LHCN-M2 (cell line): ENCODE measurements at places on chromosomes 6 and 20.

DNA sequence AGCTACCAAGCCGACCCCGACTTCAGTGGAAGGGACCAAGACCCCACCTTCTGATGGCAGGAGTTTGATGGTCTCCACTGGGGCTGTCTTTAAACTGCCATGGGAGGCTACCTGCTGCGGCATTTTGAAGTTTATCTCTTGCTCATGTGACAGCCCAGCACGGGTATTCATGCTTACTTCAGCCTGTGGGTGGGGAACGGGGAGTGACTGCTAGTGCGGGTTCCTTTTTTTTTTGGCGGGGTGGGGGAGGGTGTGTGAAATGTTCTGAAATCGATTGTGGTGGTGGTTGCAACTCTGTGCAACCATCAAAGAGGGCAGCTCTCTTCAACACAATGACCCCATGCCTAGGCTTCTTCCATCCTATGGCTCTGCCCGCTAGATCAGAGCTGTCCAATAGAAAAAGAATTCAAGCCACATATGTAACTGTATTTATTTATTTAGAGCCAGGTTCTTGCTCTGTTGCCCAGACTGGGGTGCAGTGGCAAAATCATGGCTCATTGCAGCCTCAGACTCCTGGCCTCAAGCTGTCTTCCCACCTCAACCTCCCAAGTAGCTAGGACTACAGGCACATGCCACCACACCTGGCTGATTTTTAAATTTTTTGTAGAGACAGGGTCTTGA lies 53.7 kb downstream of the PPP1R16B start:
- no peak for DNase-seq

- peak; percentile 49 for DNase-seq
These were observed 179.2 kb upstream of the BMP2 start for GRCh38 chr20:6588296-6588695.

- DNase-seq: no peak
These were observed 179.5 kb downstream of the SYNDIG1 start for GRCh38 chr20:24648919-24649318.

- no peak for DNase-seq
These were observed 1.9 kb upstream of the TJAP1 start for GRCh38 chr6:43475516-43475915.

DNA sequence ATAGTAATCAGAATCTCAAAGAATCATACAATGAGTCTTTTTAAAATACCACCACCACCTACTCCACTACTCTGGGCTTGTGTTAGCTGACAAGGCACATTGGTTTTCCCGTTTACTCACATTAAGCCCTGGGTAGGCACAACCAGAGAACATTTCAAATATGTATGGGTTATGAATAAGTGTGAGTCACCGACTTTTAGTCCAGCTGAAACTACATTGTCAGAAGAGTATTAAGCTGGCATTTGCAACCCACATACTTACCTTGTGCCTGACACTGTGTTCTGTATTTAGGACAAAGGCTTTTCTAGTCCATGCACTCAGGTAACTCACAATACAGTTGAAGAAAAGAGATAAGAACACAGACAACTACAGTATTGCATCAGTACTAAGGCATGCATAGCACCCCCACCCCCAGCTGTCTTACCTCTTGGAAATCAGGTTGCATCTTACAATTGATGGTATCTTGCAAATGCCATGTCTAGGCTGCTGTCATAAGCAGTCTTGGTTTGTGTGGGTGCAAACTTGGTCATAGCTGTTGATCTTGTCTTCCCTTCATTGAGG lies 40.3 kb upstream of the AHI1 start:
- DNase-seq: peak; percentile 92

GRCh38 chr20:35490736-35491181 lies 35.4 kb downstream of the CEP250 start:
- no peak for DNase-seq

GRCh38 chr20:9348316-9348715 lies 166.1 kb upstream of the LAMP5 start:
- no peak for DNase-seq

DNA sequence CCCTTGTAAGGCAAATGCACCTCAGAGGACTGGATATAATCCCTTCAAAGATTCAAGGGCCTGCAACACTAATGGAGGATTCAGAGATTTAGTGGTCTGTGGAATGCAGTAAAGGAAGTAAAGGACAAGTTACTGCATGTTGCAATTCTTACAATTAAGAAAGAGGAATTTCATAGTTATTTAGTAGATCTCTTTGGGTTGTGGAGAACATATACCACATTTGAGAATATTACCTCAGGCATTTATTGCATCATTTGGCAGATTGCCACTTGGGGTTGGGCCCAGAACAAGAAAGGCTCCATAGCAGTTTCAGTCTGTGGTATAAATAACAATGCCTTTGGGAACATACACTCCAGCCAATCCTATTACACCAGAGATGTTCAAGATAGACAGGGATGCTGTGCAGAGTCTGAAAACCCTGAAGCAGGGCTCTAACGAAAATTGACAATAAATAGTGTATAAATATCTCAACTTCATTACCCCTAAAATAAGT lies 20.9 kb upstream of the EPM2A start:
- peak; percentile 93 for DNase-seq

GRCh38 chr6:40733770-40734396 lies 146.7 kb upstream of the LRFN2 start:
- no peak for DNase-seq

DNA sequence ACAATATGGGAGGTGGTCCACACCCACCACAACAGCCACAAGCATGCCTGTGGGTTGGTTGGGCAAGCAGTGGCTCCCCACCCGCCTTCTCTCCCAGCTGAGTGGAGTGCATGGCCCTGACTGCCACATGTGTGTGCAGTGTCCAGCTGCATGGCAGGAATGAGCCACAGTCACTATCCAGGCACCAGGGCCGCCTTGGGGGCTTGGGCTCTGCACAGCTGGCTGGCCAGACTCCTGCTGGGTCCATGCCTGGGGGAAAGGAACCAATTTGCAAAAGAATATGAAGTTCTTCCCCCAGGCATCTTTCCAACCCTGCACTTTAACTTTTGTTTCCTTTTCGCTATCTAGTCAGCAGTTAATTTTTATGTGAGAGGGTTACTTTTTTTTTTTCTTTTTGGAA lies 11.6 kb upstream of the ASCC3 start:
- DNase-seq: no peak

DNA sequence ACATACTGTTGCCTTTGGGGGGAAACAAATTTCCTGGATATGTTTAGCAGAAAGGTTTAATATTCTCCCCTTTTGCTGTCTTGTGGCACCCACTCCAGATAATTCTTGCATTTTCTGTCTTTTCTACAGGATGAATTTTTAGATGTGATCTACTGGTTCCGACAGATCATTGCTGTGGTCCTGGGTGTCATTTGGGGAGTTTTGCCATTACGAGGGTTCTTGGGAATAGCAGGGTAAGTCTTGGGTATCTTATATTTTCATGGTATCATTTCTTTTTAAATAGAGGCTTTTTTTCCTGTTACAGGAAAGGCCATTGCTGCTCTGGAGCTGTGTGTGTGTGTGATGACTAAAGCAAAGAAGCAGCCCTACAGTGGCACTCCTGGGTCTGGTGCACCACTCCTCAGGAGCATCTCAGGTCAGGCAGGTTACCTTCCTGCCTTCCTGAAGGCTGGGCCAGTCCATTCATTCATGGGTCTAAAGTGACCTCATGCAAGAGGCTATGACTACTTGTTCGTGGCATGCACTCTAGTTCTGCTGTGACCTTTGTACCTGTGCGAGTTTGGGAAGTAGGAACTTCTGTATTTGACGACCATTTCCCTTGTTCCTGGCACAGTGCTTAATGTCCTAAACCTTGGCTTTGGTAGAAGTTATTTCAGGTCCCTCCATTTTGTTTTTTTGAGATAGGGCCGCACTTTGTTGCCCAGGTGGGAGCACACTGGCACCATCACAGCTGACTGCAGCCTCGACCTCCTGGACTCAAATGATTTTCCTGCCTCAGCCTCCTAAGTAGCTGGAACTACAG lies 2.2 kb downstream of the RAB5IF start:
- DNase-seq: no peak

DNA sequence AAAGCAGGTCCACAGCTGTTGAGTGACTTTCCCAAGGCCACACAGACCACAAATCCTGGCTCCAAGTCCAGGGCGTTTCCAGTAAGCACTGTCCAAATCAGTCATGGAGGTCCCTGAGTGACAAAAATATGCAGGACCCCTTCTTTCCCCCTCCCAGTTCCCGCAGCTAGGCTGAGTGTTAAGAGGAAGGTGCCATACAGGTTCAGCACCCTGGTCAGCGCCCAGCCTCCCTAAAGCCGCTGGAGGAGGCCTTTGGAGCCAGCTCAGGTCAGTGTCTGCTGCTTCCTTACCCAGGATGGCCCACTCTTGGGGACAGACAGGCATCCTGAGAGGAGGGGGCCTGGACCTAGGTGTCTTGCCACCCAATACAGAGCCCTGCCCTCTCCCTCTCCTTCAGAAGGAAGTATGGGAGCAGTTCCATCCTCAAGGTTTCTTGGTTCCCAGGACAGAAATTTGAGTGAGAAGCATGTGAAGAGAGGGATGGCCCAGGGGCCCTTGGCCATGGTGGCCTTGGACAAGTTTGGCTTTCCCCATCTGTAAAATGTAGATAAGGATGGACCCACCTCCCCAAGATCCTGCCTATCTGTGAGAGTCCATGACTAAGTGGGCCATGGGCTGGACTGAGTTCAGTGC lies 13.2 kb downstream of the TMEM74B start:
- peak; percentile 20 for DNase-seq

- DNase-seq: no peak
These were observed 114.5 kb downstream of the MMUT start for GRCh38 chr6:49348561-49348960.

DNA sequence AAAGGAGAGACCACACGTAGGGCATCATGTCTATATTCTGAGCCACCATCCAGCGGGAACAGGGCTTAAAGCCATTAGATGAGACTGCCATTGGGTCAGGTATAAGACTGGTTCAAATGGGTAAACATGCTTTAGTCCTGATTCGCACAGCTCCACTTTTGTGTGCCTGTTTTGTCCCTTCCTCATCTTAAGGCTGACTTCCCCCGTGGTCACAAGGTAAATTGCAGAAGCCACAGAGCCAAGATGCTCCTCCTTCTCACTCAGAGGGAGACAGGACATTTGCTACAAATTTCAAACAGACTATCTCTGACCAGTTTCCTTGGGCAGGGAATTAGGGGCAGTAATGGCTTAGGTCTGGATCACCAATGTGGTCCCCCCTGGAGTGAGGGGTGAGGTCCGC lies 11.4 kb upstream of the IFNGR1 start:
- DNase-seq: no peak

DNA sequence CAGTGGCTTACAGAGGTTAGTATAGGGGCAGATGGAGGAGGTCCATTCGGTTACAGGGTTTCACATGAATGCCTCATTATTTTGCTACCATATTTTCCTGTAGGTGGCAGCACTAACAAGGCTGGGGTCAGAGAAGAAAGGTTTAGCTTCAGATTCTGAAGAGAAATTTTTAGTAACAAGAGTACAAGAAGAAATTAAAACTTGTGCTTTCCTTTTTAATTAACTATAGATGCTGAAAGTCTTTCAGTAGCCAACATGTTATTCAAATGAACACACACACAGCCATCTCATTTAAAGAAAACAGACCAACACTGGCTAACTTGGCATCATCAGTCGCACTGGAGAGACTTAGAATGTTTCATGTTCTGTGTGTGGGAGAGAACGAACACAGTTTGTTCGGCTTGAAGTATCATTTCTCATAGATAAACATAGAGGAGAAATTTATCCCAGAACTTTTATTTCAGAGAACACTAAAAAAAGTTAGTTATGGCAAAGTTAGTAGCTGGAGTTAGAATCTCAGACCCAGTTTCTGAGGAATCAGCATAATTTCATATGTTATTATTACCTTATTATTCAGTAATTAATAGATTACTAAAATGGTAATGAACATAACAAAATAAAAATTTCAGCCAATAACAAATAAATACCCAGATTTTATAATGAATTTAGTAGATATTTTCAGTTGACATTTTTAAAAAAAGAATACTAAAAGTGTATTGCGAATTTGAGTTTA lies 314.0 kb upstream of the RSPO3 start:
- DNase-seq: peak; percentile 60

DNA sequence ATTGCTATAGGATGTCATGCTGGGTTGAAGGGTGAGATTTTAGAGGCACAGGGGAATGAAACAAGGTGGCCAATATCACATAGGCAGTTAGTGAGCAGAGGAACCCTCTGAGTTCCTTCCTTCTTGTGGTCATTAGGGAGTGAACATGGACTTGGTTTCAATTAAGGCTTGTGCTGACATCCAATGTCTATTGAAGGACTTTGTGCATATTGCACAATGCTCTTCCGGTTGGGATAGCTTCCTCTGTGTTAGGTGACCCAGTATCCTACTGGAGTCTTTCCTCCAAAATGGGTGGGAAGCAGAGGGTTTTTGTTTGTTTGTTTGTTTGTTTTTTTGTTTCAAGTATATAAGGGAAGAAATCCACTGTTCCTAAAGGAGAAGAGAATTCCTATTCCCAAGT lies 98.5 kb downstream of the HDGFL1 start:
- DNase-seq: no peak

GRCh38 chr20:52305024-52305645 lies 113.6 kb upstream of the ZFP64 start:
- DNase-seq: no peak
